Right lobe of liver (tissue), 6 donors: ENCODE measurements at places on chromosomes 6 and 20. TPM values are rescaled to one million over a fixed set of nuclear protein-coding genes. Genes with fewer than 3 reads are reported as not detected.

- no peak for DNase-seq
Observed at GRCh38 chr6:146859206-146859605, 260.4 kb downstream of the ADGB start.

Gene PLG
- 756 TPM for total RNA-seq

GRCh38 chr20:10253780-10254179, 35.1 kb downstream of the SNAP25 start:
- DNase-seq, result no peak

Gene SLC22A1
- 1,474 TPM for total RNA-seq

- DNase-seq, result peak; percentile 73
Observed at GRCh38 chr6:44074439-44074812, 52.8 kb downstream of the MRPL14 start.

Gene BPIFB2
- not detected for total RNA-seq

Gene CDKAL1
- 6.7 TPM for total RNA-seq

GRCh38 chr6:148854096-148854495, 107.3 kb downstream of the UST start:
- no peak for DNase-seq

Gene SNAP91
- not detected for total RNA-seq

- no peak for DNase-seq
Observed at GRCh38 chr6:28794175-28795002, 129.4 kb downstream of the TRIM27 start.

Gene RIPOR2
- total RNA-seq, result 4.6 TPM

DNA sequence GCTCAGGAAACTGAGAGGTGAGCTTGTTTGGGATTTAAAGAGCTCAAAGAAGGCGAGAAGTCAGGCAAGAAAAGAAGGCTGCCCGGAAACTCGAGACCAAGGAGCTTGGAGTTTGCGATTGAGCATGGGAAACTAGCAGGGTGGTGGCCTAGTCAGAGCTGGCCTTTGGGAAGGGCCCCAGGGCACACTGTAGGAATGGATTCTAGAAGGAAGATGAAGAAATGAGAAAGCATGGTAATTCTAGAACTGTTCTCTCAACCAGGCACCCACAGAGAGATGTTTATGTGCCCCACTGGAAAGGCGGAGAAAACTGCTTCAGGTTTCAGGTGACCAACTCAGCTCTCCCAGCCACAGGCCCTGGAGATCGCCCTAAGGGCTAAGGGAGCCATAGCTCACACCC, 126.2 kb downstream of the FOXO3 start:
- no peak for DNase-seq

DNA sequence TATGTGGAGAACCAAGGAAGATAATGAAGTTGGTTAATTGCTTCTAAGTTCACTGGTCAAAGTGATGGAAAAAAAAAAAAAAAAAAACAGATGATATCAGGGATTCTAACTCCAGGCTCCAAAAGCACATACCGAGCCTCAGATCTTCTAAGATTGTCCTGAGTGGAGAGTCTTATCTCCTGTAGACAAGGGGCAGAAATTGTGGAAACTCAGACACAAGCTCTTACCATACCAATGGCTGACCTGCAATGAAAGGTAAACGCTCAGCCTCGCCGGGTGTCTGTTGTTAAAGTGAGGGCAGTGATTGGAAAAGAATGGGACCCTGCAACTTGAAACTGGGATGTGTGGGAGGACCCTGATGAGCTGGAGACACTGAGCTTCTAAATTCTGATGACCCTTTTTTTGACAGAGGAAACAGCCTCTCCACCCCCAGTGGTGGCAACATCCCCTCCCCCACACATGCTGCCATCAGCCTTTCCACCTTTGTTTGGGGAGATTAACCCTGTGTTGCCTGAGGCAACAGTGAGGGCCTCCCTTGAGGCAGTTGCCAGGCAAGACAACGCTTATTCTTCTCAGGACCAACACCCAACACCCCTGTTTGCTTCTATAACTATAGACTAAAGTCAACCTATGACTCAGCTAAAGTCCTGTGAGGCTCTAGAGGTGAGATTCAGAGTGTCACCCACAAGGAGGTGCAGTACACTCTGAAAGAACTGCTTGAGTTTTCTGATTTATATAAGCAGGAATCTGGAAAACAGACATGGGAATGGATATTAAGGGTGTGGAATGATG, 154.0 kb downstream of the THBS2 start:
- DNase-seq, result no peak

- no peak for DNase-seq
Observed at GRCh38 chr6:35790683-35791082, 6.4 kb downstream of the CLPS start.

Gene PTK6
- 11.0 TPM for total RNA-seq
